Stromal cell of bone marrow (primary cell): ENCODE measurements at places on chromosomes 3 and 15.

DNA sequence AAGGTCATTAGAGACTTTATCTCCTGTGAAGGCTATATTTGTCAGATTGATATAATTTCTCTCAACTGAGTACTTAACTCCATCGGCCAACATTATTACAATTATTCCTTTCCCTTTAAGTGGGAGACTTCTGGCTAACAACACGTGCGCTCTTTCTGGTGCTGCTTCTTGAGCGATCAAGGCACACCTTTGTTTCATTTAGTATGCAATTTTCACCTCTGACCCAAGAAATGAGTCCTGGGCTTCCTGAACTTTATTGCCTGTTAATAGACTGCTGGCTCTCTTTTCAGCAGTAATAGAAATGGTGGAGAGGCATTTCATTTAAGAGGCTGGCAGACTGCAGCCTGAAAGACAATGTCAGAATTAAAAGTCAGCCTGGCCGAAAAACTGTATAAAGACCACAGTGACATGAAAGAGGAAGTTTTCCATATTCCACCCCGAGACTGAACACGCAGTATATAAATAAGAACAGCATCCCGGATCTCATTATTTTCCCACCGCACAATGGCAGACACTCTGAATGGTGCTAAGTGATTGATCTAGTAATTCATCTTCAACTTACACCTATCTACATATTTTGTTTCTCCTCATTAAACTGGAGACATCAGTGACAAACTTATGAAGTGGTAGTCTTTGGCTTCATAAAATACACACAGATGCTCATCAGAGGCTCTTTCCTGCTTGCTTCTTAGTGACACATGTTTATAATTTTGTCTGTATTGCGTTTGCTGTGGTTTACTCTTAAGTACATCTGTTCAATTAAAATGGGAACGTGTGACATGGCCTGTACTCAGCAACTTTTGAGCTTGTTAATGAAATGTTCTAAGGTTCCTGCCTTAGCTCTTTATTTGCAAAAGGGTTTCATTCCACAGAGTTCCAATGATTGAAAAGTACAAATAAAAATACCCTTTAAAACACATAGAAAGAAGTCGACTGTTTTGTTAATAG lies 299.9 kb downstream of the MECOM start:
- DNase-seq, result no peak

- DNase-seq, result no peak
Observed at GRCh38 chr3:190695225-190695624, 167.3 kb downstream of the GMNC start.

DNA sequence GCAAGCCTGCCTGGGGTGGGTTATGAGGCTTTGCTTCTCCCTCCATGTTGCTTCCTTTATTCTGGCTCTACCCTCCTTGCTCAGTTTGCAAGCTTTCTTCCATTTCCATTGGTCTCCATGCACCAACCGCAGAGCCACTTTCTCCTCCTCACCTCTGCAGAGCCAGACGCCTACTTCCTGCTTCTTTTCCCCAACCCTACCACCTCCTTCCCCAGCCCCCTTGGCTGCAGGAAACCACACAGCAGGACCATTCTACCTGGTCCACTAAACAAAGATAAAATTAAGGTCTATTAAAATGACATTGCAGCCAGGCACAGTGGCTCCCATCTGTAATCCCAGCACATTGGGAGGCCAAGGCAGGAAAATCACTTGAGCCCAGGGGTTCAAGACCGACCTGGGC lies 10.0 kb upstream of the CAV3 start:
- DNase-seq, result no peak

GRCh38 chr3:150352931-150353330 lies 55.2 kb upstream of the TSC22D2 start:
- no peak for DNase-seq
